ENCODE measurements at places on chromosomes 3 and 15. TPM values are rescaled to one million over a fixed set of nuclear protein-coding genes. Genes with fewer than 3 reads are reported as not detected.

GPR149 gene
- not detected for total RNA-seq

UROC1 gene
- not detected for total RNA-seq

ITGB5 gene
- 92.5 TPM for total RNA-seq

CD80 gene
- not detected for total RNA-seq

CCDC54 gene
- not detected for total RNA-seq

CD200R1 gene
- not detected for total RNA-seq

SIDT1 gene
- total RNA-seq, result 0.04 TPM

Measured in hair follicular keratinocyte (primary cell).